Smooth muscle cell of the pulmonary artery (primary cell): ENCODE measurements at places on chromosomes 11 and 22. TPM values are rescaled to one million over a fixed set of nuclear protein-coding genes. Genes with fewer than 3 reads are reported as not detected.

Gene EXPH5
- 0.26 and 0.72 TPM in 2 replicates for total RNA-seq

Gene TENM4
- 42.4 and 66.9 TPM in 2 replicates for total RNA-seq

Gene OR52H1
- total RNA-seq = 0.91 and 0.99 TPM in 2 replicates

Gene LRRC32
- 45.1 and 144 TPM in 2 replicates for total RNA-seq

Gene GGTLC2
- not detected in 2 replicates for total RNA-seq

Gene TREH
- total RNA-seq = not detected in 2 replicates

Gene OR56B4
- not detected in 2 replicates for total RNA-seq

Gene JHY
- 1.2 and 1.8 TPM in 2 replicates for total RNA-seq

Gene NFAM1
- total RNA-seq = 0.07 TPM in 2 replicates

Gene PGM2L1
- 7.0 and 10.6 TPM in 2 replicates for total RNA-seq

Gene TH
- not detected in 2 replicates for total RNA-seq

Gene CYTH4
- total RNA-seq = 0.07 and 0.36 TPM in 2 replicates

Gene MYBPC3
- total RNA-seq = not detected in 2 replicates

Gene SYT7
- 7.4 and 40.1 TPM in 2 replicates for total RNA-seq
